ENCODE measurements at places on chromosomes 12 and 14.

GRCh38 chr14:23482823-23483148 lies 13.3 kb downstream of the NGDN start:
- no peak for DNase-seq

DNA sequence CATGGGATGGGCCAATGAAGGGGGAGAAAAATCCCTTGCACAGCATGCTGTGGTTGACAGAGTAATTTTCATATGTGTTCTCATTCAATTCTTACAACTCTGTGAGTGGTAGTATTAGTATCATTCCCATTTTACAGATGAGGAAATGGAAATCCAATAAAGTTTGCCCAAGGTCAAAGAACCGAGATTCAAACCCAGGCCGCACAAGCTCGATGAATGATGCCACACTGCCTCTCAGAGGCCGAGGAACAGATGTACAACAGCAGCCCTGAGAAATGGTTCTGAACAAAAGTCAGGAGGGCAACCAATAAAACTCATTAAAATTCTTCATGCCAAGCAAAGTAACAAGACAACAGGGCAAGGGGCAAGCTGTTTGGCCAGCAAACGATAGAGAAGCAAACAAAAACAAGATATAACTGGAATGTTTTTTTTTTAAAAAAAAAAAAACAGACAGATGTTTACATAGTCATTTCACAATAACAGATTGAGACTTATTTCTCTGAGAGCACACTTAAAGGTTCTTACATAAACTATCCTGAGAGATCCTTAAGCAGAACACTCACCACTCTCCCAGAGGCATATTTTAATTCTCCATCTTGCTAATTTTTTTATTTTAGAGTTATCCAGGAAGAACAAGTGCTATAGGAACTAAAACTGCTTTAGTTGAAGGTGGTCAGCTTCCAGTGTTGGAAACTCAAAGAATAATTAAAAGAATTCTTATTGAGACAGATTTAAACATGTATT lies 85.8 kb downstream of the EXOC5 start:
- DNase-seq = peak; percentile 52

GRCh38 chr14:65958664-65959562 lies 527.3 kb upstream of the CCDC196 start:
- DNase-seq = peak; percentile 48

GRCh38 chr14:65277027-65277426 lies 135.5 kb upstream of the FUT8 start:
- DNase-seq = no peak

DNA sequence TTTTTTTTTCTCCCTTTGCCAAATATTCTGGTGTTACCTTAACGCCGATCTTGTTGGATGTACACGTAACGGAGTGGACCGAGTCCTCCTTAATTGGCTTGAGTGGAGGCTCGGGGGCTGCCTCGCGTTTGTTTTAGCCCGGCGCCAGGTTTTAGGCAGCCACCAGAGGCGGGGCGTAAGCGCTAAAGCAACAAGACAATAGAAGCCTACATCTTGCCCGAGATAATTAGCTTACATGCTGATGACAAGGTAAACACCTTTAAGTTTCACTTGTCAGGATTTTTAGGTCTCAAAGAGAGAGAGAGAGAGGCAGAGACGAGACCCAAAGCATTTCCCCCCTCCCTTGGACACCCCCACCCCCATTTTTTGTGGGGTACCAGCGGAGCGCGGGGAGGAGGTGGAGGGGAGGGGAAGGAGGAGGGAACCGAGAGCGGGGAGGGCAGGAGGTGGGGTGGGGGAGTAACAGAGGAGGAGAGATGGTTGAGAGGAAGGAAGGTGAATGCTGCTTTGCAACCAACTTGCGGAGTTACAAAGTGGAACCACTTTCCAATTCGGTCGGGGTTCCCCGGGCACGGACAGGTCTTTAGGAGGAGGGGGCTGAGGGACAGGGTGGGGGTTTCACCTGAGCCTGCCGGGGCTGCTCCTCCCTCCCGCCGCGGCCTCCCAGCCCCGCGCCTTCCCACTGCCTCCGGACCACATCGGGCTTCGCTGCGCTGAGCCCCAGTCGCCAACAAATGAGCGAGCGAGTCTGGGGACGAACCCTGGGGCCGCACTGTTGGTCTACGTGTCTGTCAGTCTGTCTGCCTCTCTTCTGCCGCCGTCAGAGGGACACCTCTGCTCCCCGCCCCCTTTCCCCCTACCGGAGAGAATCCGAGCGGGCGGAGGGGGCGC lies at the start of gene NKX2-1:
Gene NKX2-1, minus strand, starts transcription at position 802 of the 891 bp plus-strand sequence. Its CDS starts 103 bp downstream, at position 699.
- DNase-seq = no peak

GRCh38 chr12:115850957-115851356 lies 426.5 kb downstream of the MED13L start:
- DNase-seq = no peak

GRCh38 chr12:62760779-62761178 lies 174.2 kb downstream of the PPM1H start:
- no peak for DNase-seq

DNA sequence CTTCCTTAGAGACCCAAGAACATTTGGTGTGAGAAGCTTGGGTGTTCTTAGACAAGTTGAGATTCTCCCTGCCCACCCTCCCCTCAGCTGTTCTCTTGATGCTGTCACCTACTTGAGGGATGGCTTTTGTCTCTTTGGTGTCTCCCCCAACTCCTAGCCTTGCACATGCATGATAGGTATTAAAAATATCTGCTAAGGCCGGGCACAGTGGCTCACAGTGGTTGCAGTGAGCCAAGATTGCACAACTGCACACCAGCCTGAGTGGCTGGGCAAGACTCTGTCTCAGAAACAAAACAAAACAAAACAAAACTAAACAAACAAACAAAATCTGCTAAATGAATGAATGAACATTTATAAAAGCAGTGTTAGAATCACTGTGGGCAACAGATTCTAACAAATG lies 261.1 kb downstream of the AKAP6 start:
- no peak for DNase-seq

DNA sequence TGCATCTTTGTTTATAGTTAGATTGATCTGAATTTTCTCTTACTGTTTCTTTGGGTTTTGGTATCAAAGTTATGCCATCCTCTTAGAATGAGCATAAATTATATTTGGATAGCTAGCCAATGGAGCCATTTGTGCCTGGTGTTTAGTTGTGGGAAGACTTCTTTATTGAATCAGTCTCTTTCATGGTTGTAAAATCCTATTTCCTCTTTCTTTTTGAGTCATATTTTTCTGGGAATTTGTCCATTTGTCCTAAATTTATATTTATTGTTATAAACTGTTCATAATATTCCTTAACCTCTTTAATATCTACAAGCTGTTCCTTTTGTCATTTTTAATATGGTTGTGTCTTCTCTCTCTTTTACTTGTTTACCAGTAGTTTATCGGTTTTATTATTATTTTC lies 462.5 kb downstream of the AEBP2 start:
- DNase-seq = no peak

GRCh38 chr14:53032161-53032803 lies 81.4 kb upstream of the FERMT2 start:
- peak; percentile 30 for DNase-seq

GRCh38 chr12:92732716-92733115 lies 29.9 kb downstream of the PLEKHG7 start:
- DNase-seq = no peak

DNA sequence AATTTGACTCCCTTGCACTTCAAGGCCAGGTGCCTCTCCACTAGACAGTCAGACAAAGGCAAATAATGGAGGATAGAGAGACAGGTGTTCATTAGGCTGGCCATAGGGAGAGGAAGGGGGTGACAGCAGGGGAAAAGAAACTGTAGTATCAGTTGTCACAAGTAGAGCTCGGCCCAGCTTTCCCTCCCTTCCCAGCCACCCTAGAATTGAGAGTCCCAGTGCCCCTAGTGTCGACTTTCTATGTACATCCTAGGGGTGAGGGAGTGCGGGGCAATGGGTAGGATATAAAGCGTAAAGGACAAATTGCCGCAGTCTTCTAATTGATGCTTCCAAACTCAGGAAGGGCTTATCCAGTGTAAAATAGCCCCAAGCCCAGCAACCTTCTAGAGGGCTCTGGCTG lies 39.0 kb downstream of the BAZ2A start:
- no peak for DNase-seq

- no peak for DNase-seq
Measured at GRCh38 chr14:100664231-100664630, 62.5 kb upstream of the DLK1 start.

DNA sequence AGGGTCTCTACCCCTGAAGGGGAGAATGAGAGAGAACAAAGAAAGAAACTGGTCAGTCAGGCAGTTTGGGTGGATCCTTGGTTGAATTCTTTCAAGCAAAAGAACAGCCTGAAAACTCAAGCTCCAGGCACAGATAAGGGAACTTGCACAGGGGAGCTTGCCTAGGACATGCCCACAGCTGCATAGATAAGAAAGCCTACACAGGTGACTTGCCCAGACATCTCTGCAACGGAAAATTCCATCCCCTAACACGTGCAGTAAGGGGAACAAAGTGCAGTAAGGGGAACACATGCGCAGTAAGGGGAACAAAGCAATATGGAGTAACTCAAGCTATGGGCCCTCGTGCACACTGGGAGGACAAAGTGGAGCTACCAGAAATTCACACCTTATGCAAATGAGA lies 540.1 kb upstream of the MIS18BP1 start:
- DNase-seq = no peak

DNA sequence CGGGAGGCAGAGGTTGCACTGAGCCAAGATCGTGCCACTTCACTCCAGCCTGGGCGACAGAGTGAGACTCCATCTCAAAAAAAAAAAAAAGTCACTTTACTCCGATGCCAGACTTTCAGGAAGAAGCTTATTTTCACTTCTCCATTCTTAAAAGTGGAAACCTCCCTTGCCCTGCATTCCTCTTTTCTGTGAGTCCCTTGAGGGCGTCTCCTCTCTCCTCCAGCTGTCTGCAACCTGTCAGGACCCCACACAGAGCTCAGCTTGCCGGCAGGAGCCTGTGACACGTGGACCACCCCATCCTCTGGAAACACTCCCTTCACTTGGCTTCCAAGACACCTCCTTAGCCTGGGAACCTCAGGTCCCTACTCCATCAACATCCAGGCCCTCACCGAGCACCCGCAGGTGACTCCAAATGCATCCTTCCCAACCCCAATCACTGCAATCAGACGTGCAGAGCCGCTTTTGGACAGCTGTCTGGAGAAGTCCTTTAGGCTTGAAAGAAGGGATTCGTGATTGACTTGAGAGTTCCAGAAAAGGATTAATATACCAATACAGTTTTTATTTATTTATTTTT lies 34.3 kb downstream of the SLC15A4 start:
- DNase-seq = no peak

DNA sequence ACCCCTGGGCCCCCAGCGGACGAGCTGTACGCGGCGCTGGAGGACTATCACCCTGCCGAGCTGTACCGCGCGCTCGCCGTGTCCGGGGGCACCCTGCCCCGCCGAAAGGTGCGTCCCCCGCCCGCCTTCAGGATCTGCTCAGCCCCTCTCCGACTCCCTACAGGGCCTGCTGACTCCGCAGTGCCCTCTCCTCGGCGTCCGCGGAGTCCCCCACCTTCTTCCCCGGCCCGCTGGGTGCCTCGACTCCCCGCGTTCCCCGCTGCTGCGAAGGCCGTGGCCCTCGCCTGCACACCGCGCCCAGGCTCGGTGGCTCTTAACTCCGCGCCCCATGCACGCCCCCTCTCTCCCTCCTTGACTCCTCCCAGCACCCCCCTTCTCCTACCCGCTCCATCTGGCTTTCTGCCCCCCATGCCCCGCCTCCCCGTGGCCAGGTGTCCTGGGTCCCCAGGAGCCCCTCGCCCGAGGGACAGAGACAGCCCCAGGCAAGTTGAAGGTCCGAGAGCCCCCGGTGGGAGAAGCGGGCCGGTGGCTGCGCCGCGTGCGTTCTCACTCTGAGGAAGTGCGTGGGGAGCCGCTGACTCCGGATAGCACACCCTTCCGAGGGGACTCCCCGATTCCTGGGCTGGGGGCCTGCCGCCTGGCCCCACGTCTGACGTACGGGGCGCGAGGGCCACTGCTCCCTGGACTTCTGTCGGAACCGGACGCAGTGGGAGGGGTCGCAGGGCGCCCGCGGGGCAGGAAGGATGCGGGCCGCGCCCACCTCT lies 594 bp downstream of the TAMALIN start:
- no peak for DNase-seq

GRCh38 chr12:58435647-58436046 lies 484.7 kb downstream of the LRIG3 start:
- no peak for DNase-seq

DNA sequence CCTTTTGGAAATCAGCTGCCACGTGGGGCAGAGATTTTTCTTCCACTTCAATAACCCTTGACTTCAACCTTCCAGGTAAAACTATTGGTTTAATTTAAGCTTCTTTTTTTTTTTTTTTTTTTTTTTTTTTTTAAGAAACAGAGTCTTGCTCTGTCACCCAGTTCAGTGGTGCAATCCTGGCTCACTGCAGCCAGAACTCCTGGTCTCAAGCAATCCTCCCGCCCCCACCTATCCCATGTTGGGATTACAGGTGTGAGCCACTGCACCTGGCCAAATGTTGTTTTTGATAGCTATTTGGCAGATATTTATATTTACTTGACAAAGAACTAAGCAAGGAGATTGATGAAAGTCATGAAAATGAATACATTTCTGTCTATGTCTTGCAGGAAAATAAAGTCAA lies 65.1 kb downstream of the SINHCAF start:
- DNase-seq = no peak

GRCh38 chr14:61602003-61602732 lies 93.1 kb upstream of the HIF1A start:
- no peak for DNase-seq

GRCh38 chr14:52949711-52950409 lies 990 bp downstream of the FERMT2 start:
- no peak for DNase-seq

- DNase-seq = no peak
Measured at GRCh38 chr12:96828169-96828789, 78.8 kb upstream of the NEDD1 start.

GRCh38 chr12:114767906-114768722 lies 84.1 kb upstream of the TBX3 start:
- no peak for DNase-seq

GRCh38 chr12:2974560-2974971 lies 15.4 kb downstream of the TEAD4 start:
- DNase-seq = no peak

- DNase-seq = no peak
Measured at GRCh38 chr12:28051516-28052354, 79.2 kb upstream of the PTHLH start.

GRCh38 chr12:111093428-111094142 lies 173.2 kb upstream of the MYL2 start:
- no peak for DNase-seq

Measured in RKO (cell line).